ENCODE measurements at places on chromosomes 5 and 9. TPM values are rescaled to one million over a fixed set of nuclear protein-coding genes. Genes with fewer than 3 reads are reported as not detected.
A peak's percentile ranks its signal among the peaks of the same experiment; 100 is the strongest.

DNA sequence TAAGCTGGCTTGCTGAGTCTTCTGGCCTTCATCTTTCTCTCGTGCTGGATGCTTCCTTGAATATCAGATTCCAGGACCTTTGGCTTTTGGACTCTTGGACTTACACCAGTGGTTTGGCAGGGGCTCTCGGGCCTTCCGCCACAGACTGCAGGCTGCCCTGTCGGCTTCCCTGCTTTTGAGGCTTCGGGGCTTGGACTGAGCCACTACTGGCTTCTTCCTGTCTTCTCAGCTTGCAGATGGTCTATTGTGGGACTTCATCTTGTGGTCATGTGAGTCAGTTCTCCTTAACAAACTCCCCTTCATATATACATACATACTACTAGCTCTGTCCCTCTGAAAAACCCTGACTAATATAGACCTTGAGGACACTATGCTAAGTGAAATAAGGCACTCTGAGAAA, 78.3 kb upstream of the SSBP2 start:
- H3K27ac ChIP-seq = no peak overlapping the region
- DNase-seq = no peak
- H3K4me1 ChIP-seq = no peaks in the 10 kb centered on the region
- H3K36me3 ChIP-seq = no peaks in the 10 kb centered on the region

DNA sequence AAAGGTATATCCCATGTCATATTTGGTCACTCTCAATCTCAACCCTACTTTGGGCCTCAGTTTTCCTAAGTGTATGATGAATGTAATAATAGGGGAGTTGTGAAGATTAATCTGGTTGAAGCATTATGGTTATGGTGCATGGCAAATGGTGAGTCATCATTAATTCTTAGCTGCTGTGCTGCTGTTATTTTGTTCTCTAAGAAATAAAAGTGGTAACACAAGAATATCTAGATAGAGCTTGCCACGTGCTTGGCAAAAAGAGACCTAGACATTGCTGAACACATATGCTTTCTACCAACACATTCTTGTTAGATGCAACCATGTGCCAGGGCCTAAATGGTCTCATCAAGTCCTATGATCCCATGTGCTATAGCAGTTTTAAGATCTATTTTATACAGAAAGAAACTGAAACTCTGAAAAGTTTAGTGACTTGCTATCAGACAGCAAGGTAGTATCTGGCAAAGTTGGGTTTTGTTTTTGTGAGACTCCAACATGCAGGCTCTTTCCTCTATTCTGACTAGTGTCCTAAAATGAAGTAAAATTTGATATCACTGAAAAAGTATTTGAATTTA, 699.9 kb upstream of the MEF2C start:
- no peak for DNase-seq
- H3K36me3 ChIP-seq = no peaks in the 10 kb centered on the region
- no peaks in the 10 kb centered on the region for H3K4me1 ChIP-seq
- H3K27ac ChIP-seq = no peak overlapping the region

GRCh38 chr5:105146867-105147266, 1584.3 kb upstream of the NUDT12 start:
- no peaks in the 10 kb centered on the region for H3K27me3 ChIP-seq
- DNase-seq = no peak
- H3K27ac ChIP-seq = no peak overlapping the region
- H3K36me3 ChIP-seq = no peaks in the 10 kb centered on the region
- no peak overlapping the region for H3K4me3 ChIP-seq

DNA sequence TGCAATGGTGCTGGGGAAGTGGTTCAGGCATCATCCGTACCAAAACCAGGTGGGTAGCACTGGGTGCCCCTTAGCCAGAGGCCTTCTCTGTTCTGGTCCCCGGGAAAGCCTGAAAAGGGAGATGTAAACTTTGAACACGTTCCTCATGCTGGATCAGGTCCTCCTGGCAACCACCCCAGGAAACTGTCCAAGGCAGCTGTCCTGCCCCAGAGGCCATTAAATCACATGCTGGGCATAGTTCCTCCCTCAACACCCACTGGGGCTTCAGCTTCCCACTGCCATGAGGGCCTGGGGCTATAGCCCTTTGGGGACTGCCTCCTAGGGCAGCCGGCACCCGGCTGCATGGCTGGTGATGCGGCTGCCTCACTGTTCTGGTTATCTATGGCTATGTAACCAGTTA, 228.9 kb upstream of the MVB12B start:
- H3K4me1 ChIP-seq = no peaks in the 10 kb centered on the region
- H3K4me3 ChIP-seq = no peak overlapping the region
- no peaks in the 10 kb centered on the region for H3K27me3 ChIP-seq
- DNase-seq = no peak
- no peaks in the 10 kb centered on the region for H3K36me3 ChIP-seq

DNA sequence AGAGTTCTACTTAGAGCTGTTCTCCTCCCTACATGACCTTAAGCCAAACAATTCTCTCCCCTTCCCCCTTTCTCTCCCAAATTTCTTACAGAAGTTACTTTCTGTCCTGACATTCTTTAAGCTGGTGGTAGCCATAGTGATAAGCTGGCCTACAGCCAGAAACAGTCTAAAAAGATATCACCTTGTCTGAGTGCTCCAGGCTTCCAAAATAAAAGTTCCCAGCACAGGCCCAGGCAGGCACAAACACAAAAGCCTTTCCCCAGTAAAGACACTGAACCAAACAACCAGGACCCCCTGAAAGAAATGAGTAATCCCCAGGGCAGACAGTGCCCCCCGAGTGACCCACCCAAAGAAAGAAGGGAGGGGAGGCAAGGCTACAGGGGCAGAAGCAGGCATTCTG, 19.2 kb downstream of the SIL1 start:
- H3K36me3 ChIP-seq = no peaks in the 10 kb centered on the region
- peak overlapping the region; percentile 62 for H3K27ac ChIP-seq
- no peaks in the 10 kb centered on the region for H3K27me3 ChIP-seq
- H3K4me1 ChIP-seq = peaks cover 42% of the 10 kb centered on the region
- H3K4me3 ChIP-seq = no peak overlapping the region
- peak; percentile 26 for DNase-seq

DNA sequence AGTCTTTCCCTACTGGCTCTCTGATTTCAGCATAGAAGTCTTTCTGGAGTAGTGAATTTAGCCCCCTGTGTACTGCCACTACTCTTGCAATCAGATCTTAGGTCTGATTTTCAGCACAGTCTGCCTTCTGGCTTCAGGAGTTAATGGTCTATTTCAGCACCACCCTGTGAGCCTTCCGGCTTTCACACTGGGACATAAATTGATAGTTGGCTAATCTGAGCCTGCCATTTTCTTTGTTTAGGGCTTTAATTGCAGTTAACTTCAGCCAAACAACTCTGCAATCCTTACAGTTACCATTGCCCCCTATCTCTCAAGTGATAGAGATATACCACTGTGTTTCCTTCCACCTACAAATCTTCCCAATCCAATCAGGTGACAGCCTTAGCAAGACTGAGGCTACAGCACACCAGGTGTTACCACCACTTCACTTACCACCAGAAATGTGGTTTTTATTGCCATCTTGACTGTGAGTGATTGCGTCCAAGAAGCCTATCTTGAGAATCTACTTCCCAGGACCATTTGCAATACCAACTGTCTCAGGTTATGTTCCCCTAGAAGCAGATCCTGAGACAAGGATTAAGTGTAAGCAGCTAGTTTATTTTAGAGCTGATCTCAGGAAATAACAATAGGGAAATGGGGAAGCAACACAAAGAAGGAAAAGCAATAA, 51.9 kb upstream of the NEK6 start:
- no peaks in the 10 kb centered on the region for H3K4me1 ChIP-seq
- no peak overlapping the region for H3K4me3 ChIP-seq
- H3K27ac ChIP-seq = no peak overlapping the region
- no peaks in the 10 kb centered on the region for H3K36me3 ChIP-seq
- DNase-seq = no peak
- H3K27me3 ChIP-seq = no peaks in the 10 kb centered on the region

- no peak overlapping the region for H3K4me3 ChIP-seq
- no peaks in the 10 kb centered on the region for H3K36me3 ChIP-seq
- no peaks in the 10 kb centered on the region for H3K4me1 ChIP-seq
- no peaks in the 10 kb centered on the region for H3K27me3 ChIP-seq
Observed at GRCh38 chr5:165673499-165673898, 2168.1 kb downstream of the MAT2B start.

- H3K27me3 ChIP-seq = no peaks in the 10 kb centered on the region
- H3K27ac ChIP-seq = no peak overlapping the region
- H3K4me3 ChIP-seq = no peak overlapping the region
- no peak for DNase-seq
- H3K36me3 ChIP-seq = no peaks in the 10 kb centered on the region
- H3K4me1 ChIP-seq = peaks cover 20% of the 10 kb centered on the region
Observed at GRCh38 chr5:78650531-78650930, 2.0 kb upstream of the LHFPL2 start.

DNA sequence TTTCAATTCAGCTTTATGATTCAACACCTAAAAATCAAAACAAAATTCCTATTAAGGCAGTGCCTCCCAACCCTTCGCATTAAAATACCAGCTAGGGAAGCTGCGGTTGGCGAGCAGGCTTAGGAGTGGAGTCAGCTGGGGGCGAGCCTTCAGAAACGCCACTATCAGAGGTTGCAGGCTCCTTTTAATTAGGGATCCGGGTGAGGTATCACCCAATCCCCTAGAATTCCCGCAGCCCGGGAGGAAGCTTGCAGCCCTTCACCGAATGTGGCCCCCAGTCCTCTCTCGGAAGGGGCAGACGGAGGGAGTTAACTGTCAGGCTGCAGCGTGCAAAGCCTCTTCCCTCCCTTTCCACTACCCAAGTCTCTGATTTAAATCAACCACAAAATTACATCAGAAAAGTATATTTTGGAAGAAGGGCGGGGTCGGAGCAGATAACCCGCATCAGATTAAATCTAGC, 1.7 kb downstream of the STC2 start:
- H3K36me3 ChIP-seq = no peaks in the 10 kb centered on the region
- no peak for DNase-seq
- peaks cover 67% of the 10 kb centered on the region for H3K27me3 ChIP-seq
- peaks cover 52% of the 10 kb centered on the region for H3K4me1 ChIP-seq
- H3K4me3 ChIP-seq = no peak overlapping the region

DNA sequence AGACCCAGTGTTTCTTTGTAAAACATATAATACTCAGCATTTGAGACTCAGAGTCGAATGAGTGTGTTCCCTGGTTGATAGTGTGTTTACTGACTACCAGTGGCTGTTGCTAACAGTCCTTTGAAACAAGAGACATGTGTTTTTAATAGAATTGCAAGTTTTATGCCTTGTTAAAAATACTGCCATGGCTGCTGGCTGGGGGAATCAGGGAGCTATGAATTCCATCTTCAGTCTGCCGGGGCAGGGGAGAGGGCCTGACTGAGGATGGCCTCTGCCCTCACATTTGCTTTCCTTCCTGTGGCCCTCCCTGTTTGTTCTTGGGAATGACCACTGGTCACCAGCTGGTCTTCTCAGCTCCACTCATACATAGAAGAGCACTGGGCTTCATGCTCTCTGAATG, 63.8 kb downstream of the PDZD2 start:
- H3K4me3 ChIP-seq = no peak overlapping the region
- no peak overlapping the region for H3K27ac ChIP-seq
- H3K36me3 ChIP-seq = no peaks in the 10 kb centered on the region
- H3K4me1 ChIP-seq = no peaks in the 10 kb centered on the region
- DNase-seq = no peak

DNA sequence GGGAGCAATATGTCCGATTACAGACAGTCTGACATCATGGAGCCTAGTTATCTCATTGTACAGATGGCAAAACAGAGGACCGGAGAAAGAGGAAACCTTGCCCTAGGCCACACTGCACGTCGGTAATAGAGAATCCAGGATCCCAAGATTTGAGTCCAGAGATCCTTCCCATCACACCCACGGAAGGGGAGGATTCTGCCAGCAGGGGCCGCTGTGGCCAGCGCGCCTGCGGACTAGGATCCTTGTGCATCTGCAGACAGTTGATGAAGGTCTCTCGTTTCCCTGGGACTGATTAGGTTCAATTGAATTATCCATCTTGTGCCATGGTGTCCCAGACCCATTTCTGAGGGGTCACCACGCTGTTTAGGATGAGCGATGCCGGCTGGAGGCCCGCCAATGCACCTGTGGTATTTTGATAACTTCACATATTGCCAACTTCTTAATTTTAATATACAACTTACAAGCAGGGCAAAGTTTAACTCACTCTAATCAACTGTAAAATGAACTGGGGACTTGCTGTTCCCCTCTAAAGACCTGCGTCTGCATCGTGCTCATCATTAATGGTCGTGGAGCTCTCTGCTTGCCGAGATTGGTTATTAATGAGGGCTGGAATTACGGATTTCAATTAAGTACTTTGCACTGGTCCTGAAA, 592.7 kb upstream of the BRINP1 start:
- no peaks in the 10 kb centered on the region for H3K36me3 ChIP-seq
- no peaks in the 10 kb centered on the region for H3K27me3 ChIP-seq
- DNase-seq = peak; percentile 33
- H3K4me3 ChIP-seq = no peak overlapping the region
- no peaks in the 10 kb centered on the region for H3K4me1 ChIP-seq

- no peaks in the 10 kb centered on the region for H3K36me3 ChIP-seq
- H3K27ac ChIP-seq = peak overlapping the region; percentile 89
- no peaks in the 10 kb centered on the region for H3K4me1 ChIP-seq
- no peaks in the 10 kb centered on the region for H3K27me3 ChIP-seq
- DNase-seq = no peak
Observed at GRCh38 chr5:88886252-88886651, 3.3 kb upstream of the MEF2C start.

The ITK gene
- total RNA-seq = 0.40 TPM

The PAIP1 gene
- total RNA-seq = 61.4 TPM

The PLPP6 gene
- 22.7 TPM for total RNA-seq

The CAMK2A gene
- not detected for total RNA-seq

All from transverse colon (tissue), 4 donors.